CD4-positive, alpha-beta T cell treated with Interleukin-21 for 1 hour (primary cell): ENCODE measurements at places on chromosomes 5 and 9.

DNA sequence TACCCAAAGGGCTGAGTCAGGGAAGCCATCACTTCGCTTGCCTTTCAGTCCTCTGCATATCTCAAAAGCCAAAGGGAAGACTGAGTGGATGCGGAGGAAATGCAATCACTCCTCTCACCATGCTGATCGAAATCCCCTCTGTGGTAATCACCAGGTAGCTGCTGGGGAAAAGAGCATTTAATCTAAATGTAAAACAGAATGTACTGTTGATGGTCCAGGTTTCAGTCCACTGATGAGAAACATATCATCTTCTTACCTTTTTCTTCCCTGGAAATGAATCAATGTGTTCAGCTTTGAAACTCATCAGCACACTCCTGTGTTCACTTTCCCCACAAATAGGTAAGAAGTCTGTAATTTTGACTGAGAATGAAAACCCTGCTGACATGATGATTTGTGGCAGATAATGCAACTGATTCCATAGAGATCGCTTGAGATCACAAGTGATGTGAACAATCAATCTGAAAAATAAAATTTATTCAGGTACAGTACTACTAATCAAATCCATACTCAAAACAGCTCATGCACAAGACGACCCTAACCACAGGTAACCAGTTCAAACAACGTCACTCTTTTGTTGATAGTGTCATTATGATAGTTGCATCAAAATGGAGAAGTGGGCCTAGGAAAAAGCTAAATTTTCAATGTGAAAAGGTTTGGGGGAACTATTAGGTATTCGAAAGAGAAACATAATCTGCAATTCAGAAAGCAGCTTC is 454.0 kb upstream of the RGMB start:
- DNase-seq: no peak

- DNase-seq: no peak
Observed at GRCh38 chr9:83006378-83006777, 56.6 kb downstream of the RASEF start.

DNA sequence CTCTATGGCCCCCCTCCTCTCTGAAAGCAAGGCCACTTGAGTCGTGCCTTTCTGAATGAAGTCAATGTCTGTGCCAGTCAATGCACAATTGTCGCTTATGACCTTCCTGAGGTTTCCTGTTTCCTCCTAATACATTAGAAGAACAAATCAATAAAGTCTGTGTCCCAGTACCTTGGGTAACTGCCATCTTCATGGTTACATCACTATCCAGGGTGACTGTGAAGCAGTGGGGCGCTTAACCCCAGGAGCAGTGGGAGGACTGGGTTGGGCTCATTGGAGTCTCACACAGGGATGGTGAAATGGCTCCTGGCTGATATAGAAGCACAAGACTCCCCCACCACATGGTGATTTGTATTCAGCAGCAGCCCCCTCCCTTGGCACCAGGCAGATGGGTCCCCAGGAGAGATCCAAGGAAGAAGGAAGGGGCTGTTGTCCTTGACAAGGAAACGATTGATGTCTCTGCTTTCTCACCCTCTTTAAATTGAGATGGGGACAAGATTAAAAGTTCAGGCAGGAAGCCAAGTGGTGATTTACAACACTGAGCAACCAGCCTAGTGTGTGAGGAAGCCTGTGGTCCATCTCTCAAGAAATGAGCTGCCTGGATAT is 261.9 kb upstream of the ZNF462 start:
- no peak for DNase-seq

DNA sequence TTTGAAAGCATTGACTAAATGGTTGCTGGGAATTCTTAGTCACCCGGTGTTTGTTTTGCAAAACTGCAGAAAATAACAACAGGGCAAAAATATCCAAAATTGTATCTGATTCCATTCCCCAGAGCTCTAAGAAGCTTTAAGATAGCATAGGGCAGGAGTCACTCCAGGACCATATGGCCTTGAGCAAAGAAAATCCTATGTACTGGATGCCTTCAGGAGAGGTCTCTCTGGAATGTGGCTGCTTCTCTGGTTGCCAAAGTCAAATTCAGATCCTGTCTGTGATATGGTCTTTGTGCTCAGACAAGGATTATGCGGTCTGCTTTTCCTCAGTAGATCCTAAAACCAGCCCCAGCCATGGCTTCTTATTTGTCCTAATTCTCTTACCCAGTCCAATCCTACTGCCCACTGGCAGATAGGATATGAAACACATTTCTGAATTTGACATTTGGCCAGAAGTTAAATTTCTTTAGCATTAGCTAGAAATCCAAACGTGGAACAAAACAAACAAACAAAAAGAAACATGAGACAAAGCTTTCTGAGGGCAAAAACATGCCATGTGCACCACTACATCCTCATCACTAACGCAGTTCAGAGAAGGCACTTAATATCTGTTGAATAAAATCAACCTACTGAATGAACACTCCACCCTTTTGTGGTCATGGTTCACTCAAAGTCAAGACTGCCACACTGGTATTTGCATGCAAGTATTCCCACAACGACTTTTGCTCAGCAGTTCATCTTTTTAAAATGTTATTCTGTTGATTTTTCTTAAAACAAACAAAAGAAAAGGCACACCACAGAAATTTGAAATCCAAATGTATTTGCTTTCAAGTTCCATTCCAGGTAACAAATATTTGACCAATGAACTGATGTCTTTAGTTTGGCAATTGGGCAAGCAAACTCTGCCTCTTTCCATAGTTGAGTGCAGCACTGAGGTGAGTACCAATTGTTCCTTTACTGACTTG is 165.7 kb downstream of the TRPM6 start:
- no peak for DNase-seq

DNA sequence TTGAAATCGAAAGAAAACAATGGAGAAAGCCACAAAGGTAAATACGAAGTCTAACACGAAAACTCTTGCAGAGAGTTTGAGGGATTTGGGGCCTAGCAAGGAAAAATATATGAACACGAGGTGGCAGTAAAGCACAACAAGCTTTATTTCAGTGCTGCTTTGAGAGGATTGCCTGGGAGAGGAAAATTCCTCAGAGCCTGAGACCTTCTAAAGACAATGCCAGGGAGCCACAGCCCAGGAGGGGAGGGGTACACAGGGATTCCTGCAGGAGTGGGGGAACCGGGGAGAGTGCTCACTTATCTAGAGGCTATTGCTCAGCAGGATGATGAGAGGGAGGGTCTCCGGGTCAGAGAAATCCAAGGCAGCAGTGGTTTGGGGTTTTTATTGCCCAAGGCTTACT is 134.9 kb upstream of the ADCY2 start:
- DNase-seq: no peak

GRCh38 chr9:19122490-19123042 is 4.7 kb downstream of the PLIN2 start:
- DNase-seq: no peak

DNA sequence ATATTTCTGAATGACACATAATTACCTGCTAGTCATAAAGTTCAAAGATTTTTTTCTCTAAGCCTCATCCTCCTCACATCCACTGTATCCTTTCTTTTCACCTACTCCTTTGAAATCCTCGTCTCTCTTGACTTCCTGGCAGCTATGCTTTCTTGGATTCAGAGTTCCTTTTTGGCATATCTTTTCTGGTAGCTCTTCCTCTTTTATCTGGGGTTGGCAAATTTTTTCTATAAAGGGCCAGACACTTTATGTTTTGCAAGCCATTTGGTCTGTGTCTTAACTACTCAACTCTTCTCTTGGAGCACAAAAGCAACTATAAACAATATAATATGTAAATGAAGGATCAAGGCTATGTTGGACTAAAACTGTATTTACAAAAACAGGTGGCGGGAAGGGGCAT is 197.5 kb downstream of the KIAA0825 start:
- no peak for DNase-seq

DNA sequence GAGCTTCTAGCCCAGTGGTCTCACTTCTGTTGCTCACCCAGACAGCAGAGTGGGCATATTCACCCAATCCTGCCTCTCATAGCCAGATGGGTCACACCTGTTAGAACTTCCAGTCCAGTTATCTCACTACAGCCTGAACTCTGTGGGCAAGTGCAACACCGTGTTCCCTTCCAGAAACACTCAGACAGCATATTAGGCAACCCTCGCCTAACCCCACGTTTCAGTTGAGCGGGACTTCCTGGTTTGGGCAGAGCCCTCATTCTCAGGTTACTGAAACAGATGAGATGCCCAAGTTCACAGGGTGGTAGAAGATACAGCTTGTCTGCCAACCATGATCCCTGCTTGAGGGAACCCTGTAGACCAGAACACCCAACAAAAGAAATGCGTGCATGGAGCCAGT is 538.2 kb downstream of the CYLC2 start:
- no peak for DNase-seq

DNA sequence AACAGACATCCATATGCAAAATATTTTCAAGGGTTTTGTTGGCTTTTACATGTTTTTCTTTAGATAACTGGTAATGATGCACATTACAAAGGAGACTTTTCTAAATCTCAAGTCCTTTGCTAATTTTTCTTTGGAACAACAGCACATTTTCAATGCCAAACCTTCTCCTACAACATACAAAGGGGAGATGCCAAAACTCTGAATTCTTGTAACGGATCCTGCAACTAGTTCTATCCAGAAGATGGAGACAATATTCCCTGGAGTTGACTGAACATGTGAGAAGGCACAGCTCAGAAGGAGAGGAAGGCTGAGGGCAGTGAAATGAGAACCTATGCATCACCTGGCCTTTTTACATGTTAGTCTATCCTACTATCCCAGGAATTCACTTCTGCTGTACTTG is 21.0 kb downstream of the DNAJA1 start:
- DNase-seq: no peak

GRCh38 chr5:162209005-162209605 is 141.5 kb downstream of the GABRG2 start:
- DNase-seq: no peak
